ENCODE measurements at places on chromosomes 3 and 15.

DNA sequence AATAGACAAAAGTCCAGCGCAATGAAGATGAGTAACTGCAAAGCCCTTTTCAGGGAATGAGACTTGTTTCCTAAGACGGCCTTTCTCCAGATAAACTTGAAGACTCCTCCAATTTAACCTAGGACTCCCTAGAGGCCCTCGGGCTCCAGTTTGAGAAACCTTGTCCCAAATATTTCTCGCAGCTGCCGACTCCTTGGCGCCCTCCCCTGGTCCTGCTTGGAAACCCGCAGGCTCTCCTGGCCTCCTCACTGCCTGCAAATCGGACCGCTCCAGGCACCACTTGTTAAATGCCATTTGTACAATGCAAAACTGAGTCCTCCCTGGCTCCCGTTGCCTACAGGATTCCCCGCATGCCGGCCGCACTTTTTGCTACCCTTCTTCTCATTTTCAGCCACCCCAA lies 36.8 kb downstream of the MUC4 start:
- DNase-seq, result no peak

DNA sequence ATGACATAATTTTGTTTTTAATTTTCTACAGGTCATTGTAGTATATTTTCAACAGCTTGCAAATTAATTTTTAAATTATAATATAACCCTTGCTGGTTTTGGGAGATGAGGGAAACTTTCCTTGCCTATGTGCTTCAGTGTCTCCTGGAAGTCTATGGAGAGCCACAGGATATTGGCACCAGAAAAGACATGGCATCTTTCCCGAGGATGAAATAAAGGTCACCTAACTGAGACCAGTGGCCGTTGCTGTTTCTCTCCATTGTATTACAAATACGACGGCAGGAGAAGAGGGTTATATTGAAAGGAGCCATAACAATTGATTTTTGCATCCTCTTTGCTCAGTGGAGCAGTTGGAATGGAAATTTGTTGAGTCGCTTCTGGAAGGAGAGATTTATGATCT lies 19.9 kb upstream of the AQP9 start:
- DNase-seq, result no peak

DNA sequence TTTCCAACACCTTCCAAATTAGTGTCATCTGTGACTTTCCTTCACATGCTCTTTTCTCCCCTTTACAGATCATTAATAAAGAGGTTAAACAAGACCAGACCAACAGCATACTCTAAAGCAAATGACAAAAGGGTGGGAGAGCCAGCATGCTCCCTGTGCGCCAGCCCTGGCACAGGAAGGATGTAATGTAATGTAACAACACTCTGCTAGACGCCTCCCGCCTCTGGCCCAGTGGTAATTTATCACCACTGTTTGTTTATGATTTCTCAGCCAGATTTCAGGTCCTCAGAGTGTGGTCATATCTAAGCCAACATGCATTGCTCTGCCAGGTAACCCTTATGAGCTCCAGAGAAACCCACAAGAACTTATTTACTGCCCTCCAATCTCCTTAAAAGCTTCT lies 189.5 kb upstream of the WNT5A start:
- DNase-seq, result no peak

DNA sequence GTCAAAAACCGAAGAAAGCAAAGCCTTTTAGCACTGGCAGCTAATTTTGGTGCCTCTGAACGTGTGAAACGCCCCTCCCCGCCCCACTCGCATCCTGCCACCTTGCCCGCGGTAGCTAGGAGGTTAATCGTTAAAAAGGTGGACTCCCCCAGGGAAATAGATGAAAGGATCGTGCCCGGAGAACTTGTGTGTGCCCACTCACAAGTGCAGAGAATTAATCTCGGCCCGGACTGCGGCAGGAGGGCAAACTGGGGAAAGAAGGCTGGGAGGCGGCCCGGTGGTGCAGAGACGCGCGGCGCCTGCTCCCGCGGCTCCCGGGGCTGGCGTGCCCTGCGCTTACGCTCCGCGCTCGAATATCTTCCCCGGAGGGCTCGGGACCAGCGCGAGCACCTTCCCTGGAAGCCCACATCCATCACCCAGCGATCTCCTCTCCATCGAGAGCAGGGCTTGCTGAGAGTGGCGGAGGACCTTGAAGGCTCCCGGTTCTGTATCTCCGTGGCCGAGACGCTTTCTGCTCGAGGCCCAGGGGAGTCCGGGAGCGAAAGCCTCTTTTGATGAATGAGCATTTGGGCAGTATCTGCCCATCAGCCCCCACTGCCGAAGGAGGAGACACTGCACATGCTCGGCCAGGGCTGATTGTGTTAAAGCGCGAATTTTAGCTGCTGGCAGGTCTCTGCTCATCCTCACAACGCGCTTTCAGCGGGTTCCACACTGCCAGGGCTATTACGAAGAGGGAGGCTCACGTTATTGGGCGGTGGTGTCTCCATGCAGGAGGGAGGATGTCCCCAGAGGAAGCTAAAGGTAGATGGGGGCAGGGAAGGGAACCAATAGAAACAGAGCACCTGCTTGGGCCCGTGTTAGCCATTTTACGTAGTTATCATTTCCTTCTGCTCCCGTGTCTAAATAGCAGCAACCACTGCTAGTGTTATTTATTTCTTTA lies 1.3 kb upstream of the SPTSSB start:
- no peak for DNase-seq

GRCh38 chr15:90893175-90894090 lies 9.1 kb downstream of the FES start:
- DNase-seq, result no peak
